NCI-H226 (cell line): ENCODE measurements at places on chromosomes 3 and 15.
A peak's percentile ranks its signal among the peaks of the same experiment; 100 is the strongest.

- peak; percentile 94 for DNase-seq
These were observed 23.1 kb downstream of the ANXA2 start for GRCh38 chr15:60374628-60375081.

GRCh38 chr3:34856081-34856947 lies 783.0 kb upstream of the ARPP21 start:
- DNase-seq: no peak

DNA sequence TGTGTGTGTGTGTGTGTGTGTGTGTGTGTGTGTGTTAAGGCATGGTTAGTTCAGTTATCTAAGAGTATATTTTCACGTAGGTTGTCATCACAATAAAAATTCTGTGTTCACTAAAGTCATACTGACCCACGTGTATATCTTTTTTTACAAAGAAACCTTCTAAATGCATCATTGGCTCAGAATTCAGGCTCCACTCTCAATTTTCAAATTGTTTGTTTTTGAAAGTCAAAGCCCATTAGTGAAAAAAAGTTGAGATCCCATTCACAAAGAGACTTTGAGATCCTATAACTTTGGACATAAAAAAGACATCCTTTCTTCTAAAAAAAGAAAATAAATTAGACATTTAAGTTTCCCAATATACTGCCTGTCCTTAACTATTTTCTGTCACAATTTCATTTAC lies 59.3 kb downstream of the GBE1 start:
- DNase-seq: no peak

GRCh38 chr3:16181361-16181760 lies 6.9 kb downstream of the GALNT15 start:
- peak; percentile 37 for DNase-seq

- DNase-seq: no peak
These were observed 46.6 kb downstream of the XXYLT1 start for GRCh38 chr3:195224156-195224979.

DNA sequence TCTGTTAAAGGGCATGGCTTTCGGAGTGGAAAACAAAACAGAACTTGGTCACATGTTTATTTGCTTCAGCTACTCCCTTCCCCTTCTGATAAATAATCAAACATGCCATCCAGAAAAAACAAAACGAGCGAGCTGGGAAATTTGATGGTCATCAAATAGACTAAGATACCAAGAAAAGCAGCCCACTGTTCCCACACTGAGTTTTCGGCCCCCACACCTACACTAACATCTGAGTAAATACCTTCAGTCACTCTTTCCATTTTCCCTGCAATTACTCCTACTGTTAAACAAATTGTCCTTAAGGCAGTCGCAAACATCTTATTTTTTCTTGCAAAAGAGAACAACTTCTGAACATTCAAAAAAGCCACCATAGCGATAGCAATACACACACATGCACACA lies 454.6 kb downstream of the FOXP1 start:
- no peak for DNase-seq
